ENCODE measurements at places on chromosomes 5 and 9.

DNA sequence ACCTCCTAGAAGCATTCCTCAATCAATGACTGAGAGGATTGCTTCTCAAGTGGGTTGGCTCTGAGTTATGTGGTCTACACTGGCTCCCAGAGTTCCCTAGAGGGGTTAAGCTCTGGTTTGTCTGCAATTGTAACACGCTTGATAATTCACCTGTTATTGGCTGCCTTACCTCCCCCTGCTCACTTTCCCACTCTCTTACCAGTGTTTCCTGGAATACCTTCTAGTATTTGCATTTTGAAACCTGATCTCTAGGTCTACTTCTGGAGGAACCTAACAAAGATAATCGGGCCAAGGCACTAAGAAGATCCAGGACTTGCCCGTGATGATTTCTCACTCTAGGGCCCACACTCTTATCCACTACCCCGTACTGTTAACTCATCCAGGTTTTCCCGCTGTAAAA, 110.1 kb upstream of the MAP3K1 start:
- DNase-seq = no peak

DNA sequence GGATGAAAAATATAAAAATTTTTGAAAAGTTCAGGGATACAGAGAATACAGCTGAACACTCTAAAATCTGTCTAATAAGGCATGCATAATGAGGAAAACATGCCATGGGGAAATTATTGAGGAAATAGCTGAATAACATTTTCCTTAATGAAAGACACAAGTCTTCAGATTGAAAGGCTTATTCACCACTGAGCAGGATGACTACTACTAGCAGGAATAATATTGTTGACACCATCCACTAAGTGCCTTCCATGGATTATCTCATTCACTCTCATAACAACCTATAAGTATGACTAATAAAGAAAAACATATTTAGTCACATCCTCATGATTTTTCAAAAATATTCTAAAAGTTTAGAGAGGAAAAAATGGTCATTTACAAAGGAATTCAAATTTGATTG, 96.7 kb upstream of the FER start:
- DNase-seq = no peak

DNA sequence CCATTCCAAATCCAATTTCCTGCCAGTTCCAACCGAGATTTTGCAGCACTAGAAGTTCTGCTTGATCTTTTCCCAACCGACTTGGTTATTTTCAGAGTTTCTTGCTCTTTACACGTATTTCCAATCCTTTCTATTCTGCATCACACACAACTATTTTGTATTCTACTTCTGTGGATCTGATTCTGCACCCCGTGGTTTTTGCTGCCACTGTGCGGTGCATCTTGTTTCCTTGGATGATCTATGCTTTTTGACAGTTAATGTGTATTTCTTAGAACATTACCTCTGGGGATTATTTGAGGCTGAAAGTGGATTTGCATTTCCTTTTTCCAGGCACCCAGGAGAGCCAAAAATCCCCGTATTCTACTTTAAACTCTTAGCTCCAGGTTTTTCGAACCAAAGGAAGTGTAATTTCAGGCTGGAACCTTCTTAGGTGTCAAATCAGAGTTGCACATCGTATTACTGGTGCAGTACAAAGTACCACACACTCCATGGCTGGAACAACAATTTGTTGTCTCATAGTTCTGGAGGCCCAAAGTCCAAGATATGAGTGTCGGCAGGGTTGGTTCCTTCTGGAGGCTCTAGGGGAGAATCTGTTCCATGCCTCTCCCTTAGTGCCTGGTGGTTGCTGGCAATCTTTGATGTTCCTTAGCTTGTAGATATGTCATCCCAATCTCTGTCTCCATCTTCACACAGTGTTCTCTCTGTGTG, 14.7 kb upstream of the SARDH start:
- no peak for DNase-seq

- no peak for DNase-seq
These were observed 54.3 kb downstream of the ASS1 start for GRCh38 chr9:130498918-130499698.

DNA sequence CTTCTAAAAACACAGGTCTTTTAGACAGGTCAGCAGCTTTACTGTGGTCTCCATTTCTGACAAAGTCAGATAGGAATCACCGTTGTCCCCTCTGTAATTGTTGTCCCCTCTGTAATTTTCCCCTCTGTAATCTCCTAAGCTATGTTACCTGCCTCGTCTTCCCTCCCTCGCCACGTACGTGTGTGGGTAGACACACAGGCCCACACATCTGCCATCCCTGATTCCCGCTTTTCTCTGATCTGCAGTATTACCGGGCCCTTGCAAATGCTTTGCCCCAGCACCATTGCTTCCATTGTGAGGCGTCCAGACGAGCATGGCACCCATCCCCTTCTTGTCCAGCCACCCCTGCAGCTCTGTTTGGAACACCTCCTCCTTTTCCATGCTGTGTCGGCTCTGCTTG, 45.0 kb upstream of the POMT1 start:
- no peak for DNase-seq

- no peak for DNase-seq
These were observed 1817.2 kb upstream of the CDH9 start for GRCh38 chr5:28855626-28856025.

DNA sequence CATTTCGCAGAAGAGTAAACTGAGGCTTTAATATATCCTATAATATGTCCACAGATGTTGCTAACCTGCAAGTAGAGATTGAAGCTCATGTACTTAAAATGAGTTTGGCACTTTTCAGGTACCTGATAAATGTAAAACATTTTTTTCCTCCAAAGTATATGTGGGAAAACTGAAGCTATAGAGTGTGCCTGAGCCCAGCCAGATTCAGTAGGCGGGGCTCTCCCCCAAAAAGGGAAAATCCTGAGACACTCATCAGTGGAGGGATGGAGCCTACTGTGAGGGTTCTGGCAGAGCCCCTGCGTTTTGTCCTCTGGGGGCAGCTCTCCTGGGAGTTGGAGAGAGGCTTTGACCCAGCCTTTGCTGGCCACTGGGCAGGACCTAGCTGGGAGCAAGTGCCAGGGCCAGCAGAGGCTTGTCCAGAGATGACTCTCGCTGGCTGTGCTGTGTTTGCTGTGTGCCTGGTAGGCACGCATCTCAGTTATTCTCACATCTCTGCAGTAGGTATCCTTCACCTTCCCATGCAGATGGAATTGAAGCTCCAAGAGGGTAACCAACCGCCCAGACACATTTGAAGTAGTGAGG, 81.1 kb upstream of the SPRY4 start:
- no peak for DNase-seq

DNA sequence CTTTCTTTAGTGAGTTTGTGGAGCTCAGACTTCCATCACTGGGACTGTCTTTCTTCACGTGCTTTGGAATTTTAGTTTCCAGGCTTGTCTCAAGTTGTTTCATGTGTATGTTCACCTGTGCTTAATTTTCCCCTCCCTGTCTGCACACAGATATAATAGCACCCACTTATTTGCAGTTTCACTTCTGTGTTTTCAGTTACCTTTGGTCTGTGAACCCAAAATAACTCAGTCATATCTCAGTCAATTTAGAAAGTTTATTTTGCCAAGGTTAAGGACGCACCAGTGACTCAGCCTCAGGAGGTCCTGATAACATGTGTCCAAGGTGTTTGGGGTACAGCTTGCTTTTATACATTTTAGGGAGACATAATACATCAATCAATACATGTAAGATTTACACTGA, 330.4 kb downstream of the ICE1 start:
- no peak for DNase-seq

DNA sequence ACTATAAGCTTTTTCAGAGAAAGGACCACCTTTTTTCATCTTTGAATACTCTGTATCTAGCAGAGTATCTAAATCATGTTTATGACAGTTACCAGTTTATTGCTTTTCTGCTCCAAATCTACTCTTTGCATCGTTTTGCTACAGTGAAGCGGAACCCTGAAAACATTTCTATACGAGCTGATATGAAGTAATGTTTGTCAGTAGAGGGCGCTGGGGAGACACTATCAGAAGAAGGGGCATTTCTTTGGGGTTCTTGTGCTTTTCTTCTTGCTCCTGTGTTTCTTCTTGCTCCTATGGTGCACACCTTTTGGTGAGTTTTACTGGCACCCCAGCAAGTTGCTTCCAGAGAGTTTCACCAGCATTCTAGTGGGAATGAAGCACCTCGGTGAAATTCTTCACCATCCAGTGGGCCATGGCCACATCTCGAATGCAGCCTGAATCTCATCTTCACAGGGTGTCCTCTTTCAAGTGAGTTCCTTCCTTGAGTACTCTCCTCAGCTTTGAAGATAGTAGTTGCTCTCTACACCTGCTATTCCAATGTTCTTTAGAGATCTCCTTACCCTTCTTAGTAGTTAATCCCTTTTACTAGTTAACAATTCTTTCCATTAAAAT, 98.4 kb downstream of the FGF1 start:
- DNase-seq = no peak

DNA sequence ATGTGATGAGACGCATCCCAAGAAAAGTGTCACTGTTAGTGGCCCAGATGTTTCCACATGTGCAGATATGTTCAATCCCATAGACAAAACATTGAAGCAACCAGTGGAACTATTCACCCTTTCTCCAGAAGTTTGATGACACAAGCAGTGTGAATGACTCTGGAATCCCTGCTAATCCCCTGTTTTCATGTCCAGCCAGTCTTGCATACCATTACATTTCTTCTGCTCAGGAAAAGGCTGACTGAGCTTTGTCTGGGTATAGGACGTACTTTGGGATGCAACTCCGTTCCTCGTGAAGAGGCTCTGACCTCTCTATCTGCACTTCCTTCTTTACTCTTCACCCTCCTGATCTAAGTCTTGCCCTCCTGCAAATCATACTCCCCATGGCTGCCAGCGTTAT, 172.4 kb downstream of the NTRK2 start:
- no peak for DNase-seq

- peak; percentile 84 for DNase-seq
These were observed at the start of gene GADD45G for GRCh38 chr9:89604729-89605464. Gene GADD45G, plus strand, starts transcription at chr9:89605012. Its CDS starts 110 bp downstream, at chr9:89605122.

GRCh38 chr5:159113405-159113804, 13.7 kb upstream of the EBF1 start:
- no peak for DNase-seq

DNA sequence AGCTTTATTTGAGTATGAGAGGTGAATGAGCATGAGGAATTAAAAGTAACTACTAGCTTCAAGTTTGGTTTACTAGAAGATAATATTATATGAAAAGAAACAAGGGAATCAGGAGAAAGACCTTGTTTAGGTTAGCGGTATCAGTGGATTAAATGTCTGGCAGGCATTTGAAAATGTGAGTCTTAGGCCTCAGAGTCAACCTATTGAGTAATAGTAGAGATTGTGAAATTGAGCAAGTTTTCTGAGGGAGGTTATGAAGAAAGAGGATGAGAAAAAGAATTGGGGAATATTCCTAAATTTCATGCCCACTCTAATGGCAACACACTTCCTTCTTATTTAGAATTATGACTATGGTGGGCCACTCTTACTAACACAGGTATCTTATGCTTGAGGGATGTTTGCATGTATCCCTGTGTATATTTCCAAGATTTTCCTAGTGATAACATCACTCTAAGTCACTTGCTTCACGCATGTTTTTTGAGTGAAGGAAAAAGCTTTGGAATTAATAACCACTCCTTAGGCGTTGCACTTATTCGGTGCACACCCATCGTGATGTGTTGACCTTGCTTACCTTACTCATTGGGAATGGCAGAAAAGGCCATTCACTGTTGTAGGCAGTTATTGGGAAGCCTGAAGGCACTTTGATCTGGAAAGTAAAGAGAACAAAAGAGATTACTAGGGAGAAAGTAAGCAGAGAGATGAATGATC, 8.2 kb upstream of the ELL2 start:
- DNase-seq = no peak

DNA sequence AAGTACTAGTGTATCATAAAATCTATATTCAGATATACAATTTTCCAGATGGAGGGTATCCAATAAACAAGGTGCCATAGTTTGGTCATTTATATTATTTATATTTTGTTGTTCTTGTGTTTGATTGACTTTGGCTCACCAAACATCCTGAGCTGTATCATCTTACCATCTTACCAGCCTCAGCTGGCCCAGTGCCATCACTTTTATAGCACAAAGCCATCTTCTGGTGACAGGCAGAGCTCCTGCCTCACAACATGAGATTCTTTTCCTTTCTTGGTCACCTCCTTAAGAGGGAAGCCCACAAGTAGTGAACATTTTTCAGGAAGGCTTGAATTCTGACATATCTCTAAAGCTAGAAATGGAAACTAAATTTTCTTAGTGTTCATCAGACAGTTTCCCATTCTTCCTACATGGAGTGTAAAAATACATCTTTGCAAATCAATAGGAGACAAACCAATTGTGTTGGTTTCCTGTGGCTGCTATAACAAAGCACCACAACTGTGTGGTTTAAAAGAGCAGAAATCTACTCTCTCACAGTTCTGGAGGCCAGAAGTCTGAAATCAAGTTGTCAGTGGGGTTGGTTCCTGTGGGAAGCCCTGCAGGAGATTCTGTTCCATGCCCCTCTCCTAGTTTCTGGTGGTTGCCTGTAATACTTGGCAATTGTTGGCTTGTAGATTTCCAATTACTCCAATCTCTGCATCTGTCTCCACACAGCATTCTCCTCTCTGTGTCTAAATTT, 341.8 kb downstream of the MAN2A1 start:
- no peak for DNase-seq

- no peak for DNase-seq
These were observed 39.3 kb upstream of the CTSL start for GRCh38 chr9:87686520-87687090.

- DNase-seq = no peak
These were observed 3.8 kb upstream of the PTGS1 start for GRCh38 chr9:122367065-122367464.

DNA sequence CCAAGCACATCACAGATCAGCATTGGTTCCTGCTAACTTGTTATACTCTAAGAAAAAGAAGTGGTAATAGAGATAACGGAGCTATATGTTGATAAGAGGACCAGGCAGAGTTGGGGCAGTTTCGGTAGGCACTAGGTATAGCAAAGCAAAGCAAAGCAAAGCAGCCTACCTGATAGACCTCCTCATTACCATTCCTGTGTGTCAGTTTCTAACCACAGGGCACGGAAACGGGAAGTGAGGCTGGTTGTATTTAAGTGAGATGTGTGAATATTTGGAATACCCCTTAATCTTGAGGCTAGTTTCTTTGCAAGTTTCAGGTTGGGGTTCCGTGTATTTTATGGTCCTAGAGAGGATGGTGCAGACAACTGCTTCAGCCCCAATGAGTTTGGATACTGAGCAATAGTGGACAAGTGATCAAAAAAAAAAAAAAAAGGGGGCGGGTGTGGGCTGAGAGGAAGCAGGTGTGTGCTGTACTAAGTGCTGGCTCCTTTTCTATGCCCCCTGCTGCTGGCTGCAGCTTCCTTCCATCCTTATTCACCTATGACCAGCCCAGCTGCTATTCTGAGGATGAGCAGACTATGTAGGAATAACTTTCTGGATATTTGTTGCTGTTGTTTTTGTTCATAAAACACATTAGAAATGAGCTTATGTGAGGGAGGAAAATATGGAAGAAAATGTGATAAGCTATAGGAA, 183.3 kb downstream of the SH3GL2 start:
- DNase-seq = no peak

GRCh38 chr5:43729846-43730478, 127.0 kb downstream of the NNT start:
- DNase-seq = no peak

GRCh38 chr9:34496149-34496712, 26.6 kb downstream of the ENHO start:
- DNase-seq = no peak

- no peak for DNase-seq
These were observed 189.5 kb downstream of the ACTL7B start for GRCh38 chr9:108666240-108666784.

GRCh38 chr5:96338624-96339415, 94.2 kb downstream of the PCSK1 start:
- DNase-seq = no peak

GRCh38 chr9:110975278-110975677, 63.0 kb downstream of the LPAR1 start:
- no peak for DNase-seq

Data from stimulated activated CD8-positive, alpha-beta memory T cell treated with anti-CD3 and anti-CD28 coated beads, Interleukin-4, amount 100 ng/mL, for 4 hours (primary cell).